ENCODE measurements at places on chromosomes 2 and 18.

DNA sequence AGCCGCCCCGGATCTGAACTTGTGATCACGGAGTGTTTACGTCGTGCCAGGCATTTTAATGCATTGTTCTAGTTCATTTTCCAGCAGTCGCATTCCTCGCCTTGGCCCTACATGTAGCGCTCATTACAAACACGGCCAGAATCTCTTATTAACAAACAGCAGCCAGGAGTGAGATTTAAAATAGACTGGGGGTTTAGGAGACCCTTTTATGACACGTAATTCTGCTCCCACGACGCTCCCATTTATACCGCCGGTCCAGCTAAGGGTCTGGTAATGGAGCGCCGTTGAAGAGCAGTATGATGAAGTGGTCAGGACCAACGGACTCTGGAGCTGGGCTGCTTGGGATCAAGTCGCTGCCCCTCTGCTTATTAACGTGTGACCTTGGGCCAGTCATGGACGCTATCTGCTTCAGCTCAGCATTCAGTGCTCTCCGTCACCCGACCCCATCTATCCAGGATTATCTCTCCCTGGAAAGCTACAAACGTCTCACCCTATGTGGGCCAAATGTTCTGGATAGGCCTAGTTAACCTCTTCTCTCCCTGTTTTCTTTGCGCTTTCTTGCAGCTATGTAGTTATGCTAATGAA, 745 bp downstream of the MSH2 start:
- DNase-seq = no peak

GRCh38 chr2:143705108-143705707, 576.0 kb downstream of the ARHGAP15 start:
- DNase-seq = no peak

DNA sequence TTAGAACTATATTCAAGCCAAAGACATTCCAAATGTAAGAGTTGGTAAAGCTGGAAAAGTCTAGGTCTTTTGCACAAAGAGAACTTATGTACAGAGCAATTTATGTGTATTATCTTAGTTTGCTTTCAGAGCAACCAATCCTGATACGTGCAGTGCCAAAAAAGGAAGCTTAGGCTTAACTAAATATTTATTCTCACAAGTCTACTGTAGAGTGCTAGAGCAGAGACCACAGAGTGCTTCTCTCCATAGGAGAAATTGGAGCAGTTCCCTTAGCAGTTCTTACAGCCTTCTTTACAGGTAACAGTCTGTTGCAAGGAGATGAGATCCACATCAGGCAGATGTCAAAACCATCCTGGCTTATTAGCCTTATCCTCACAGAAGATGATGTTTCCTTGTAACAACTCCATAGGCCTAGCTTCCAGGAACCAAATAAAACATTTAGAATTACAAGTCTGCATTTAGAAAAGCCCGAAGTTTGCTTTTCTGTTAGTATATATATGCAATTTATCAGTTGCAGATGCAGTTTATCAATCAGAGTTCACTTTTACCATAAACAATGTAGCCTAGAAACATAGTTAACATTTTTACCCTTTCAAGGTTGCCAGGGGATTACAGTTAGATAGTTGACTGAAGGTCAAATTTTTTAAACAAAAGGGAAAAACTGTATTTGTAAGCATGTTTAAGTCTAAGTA, 250.6 kb upstream of the KCNJ3 start:
- DNase-seq = no peak

DNA sequence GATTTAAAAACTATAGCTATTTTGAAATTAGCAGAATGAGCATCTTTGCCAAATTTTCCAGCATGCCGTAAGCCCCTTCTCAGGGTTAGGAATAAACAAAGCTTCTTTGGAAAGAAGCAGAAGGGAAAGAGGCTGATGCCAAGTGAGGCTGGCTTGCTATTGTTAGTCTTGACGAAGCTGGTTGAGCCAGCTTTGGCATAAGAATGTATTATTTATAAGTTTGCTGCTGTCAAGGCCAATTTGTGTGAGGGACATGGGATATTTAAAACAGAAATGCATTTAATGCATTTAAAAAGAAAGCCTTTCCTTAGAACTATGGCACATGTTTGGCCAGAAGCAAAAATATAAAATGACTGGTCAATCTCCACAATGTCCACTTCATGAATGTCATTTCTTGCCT, 52.5 kb upstream of the TTN start:
- DNase-seq = no peak

GRCh38 chr2:73906847-73907505, 14.2 kb downstream of the ACTG2 start:
- DNase-seq = no peak

- DNase-seq = no peak
Measured at GRCh38 chr2:45595721-45596435, 15.2 kb downstream of the SRBD1 start.

DNA sequence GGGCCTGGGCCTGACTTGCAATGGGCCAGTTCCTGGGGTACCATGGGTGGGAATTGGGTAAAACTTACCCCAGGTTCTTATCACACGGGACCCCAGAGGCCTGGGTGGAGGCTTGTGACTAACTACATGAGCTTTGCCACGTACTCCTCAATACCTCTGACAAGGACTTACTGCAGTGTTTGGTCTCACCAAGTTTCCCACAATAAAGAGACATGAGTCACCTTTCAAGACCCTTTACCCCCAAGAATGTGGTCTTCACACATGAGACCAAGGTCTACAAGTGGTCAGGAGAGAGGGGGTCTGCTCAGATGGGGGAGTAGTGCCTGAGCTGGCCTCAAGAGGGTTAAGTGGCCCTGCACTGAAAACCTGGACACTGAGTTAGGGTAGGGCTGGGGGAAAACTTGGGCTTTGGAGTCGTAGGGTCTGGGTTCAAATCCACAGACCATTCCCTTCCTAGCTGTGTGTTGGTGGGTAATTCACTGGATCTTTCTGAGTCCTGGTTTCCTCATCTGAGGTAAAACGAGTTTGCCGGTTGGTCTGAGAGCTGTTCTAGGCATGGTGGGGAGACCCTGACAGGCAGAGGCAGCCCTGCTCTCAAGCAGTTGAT, 2.0 kb upstream of the GNLY start:
- no peak for DNase-seq

- DNase-seq = no peak
Measured at GRCh38 chr2:68420254-68420910, 46.7 kb downstream of the FBXO48 start.

- peak; percentile 47 for DNase-seq
Measured at GRCh38 chr2:210477496-210477895, 937 bp upstream of the LANCL1 start.

- no peak for DNase-seq
Measured at GRCh38 chr18:72908181-72908580, 40.4 kb upstream of the NETO1 start.

GRCh38 chr2:105681927-105682326, 62.8 kb upstream of the NCK2 start:
- no peak for DNase-seq

GRCh38 chr2:207876842-207877535, 107.3 kb upstream of the FZD5 start:
- no peak for DNase-seq

DNA sequence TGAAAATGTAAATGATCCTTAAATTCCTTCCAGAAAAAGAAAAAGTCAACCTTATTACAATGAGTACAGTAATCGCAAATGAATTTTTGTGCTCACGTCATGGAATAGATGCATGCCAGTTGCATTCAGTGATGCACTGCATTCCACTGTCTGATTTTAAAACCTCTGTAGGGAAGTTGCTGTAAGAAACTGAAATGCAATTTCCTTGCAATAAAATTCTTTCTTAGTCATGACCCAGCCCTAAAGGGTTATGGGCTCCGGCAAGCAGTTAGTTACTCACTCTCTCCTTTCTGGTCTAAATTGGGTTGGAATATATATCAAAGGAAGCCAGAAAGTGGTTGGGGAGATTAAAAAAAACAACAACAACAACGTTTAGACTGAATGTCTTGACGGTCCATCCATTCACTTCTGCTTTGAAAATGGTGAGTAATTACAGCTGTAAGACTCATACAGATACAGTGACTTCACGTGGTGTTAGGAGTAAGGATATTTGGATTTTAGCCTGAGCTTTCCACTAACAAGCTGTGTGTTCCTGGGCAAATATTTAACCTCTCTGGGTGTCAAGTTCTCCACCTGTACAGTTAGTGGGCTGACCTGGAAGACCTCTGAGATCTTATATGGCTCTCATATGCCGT, 8.6 kb upstream of the RND3 start:
- DNase-seq = no peak

- no peak for DNase-seq
Measured at GRCh38 chr2:64770781-64771334, 117.1 kb upstream of the SERTAD2 start.

- peak; percentile 59 for DNase-seq
Measured at GRCh38 chr2:112004253-112004645, 50.8 kb upstream of the TMEM87B start.

GRCh38 chr2:42249284-42249683, 80.1 kb downstream of the EML4 start:
- no peak for DNase-seq

GRCh38 chr2:113977060-113977659, 87.3 kb downstream of the ACTR3 start:
- no peak for DNase-seq

DNA sequence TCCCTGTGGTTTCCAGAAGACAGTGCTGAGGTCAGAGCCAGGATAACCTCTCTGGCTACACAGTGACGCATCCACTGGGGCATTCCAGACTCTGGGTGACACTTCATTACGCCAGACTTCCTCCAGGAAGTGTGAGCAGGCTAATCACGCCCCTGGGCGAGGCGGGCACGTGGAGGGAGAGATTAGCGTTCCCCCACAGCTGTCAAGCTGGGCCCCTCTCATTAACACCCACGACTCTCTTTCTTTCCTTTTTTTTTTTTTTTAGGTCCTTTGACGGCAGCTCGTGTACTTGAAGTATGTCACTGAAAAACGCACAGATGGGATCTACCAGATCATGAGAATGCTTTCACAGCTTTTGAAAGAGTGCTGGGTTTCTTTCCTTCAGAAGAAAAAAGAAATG, 274.6 kb downstream of the AFF3 start:
- DNase-seq = no peak

GRCh38 chr2:117126656-117127055, 687.8 kb upstream of the DDX18 start:
- no peak for DNase-seq

DNA sequence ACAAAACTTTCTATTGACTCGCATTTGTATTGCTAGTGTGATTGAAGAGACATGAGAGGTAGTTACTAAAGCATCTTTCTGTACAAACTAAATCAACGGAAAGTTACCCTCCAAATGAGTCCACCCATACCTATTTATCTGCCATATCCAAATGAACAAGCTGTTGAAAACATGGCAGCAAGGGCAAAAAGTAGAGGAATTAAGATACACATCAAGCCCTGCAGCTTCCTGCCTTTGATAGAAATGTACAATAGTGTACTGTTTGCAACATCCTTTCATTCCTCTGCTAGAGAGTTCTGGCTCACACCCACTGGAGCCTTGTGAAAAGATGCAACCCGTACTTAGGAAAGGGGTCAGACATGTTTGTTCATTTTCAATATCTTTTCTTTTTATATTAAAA, 122.5 kb downstream of the ERBB4 start:
- no peak for DNase-seq

- DNase-seq = no peak
Measured at GRCh38 chr2:200041639-200042038, 86.3 kb downstream of the MAIP1 start.

GRCh38 chr2:195094330-195094729, 562.7 kb upstream of the SLC39A10 start:
- no peak for DNase-seq

- no peak for DNase-seq
Measured at GRCh38 chr2:75994759-75995158, 284.0 kb upstream of the GCFC2 start.

- no peak for DNase-seq
Measured at GRCh38 chr18:40037356-40037755, 1917.7 kb upstream of the PIK3C3 start.

GRCh38 chr2:128272601-128273468, 45.8 kb downstream of the HS6ST1 start:
- DNase-seq = no peak

- DNase-seq = no peak
Measured at GRCh38 chr2:15989559-15989958, 49.2 kb downstream of the MYCN start.

GRCh38 chr2:24872344-24873115, 47.5 kb downstream of the ADCY3 start:
- no peak for DNase-seq

- no peak for DNase-seq
Measured at GRCh38 chr18:25181581-25181980, 170.4 kb downstream of the ZNF521 start.
